Right ventricle myocardium superior (tissue), 1 donor: ENCODE measurements at places on chromosomes 6 and 20. TPM values are rescaled to one million over a fixed set of nuclear protein-coding genes. Genes with fewer than 3 reads are reported as not detected.

Gene EEF1A2
- total RNA-seq, result 1,229 TPM

Gene ZBTB12
- 3.1 TPM for total RNA-seq

Gene KIF16B
- total RNA-seq, result 18.3 TPM

Gene RNF39
- not detected for total RNA-seq

Gene LAMA2
- 115 TPM for total RNA-seq

Gene SIRPB1
- 0.35 TPM for total RNA-seq

Gene SLC17A1
- not detected for total RNA-seq

Gene POM121L2
- total RNA-seq, result not detected

Gene TAP1
- total RNA-seq, result 14.9 TPM

Gene WFDC12
- not detected for total RNA-seq

Gene TAAR2
- total RNA-seq, result not detected

Gene TMC2
- not detected for total RNA-seq

Gene SYNDIG1
- total RNA-seq, result 11.5 TPM
